Glutamatergic neuron (in vitro differentiated cells): ENCODE measurements at places on chromosomes 7 and 10. TPM values are rescaled to one million over a fixed set of nuclear protein-coding genes. Genes with fewer than 3 reads are reported as not detected.

The CDH23 gene
- total RNA-seq: 2.0 TPM

DNA sequence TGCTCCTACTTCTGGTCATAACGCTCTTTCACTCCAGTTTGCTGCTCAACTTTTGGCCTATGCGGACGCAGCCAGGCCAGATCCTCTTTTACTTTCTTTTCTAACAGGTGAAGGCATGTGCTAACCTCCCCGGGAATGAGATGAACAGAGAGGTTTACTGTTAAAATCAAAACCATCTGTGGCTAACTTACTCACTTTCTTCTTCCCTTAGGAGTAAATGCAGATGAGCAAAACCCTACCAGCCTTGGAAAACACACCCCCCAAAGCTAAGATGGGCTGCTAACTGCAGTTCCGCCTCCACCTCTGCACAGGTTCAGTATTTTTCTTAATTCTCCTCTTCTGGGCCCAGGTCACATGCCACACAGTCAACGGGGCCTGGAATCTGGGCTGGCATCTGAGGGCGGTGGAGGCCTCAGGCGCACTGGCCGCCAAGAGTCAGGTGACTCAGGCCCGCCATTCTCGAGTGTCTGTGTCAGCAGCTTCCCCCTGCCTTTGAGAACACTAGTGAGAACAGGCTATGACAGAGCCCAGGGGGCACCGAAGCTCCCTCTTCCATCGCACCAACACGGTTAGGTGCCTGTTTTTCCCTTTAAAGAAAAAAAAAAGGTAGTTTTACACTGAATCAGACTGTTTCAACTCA is 11.1 kb downstream of the FAM53B start:
- DNase-seq: no peak

DNA sequence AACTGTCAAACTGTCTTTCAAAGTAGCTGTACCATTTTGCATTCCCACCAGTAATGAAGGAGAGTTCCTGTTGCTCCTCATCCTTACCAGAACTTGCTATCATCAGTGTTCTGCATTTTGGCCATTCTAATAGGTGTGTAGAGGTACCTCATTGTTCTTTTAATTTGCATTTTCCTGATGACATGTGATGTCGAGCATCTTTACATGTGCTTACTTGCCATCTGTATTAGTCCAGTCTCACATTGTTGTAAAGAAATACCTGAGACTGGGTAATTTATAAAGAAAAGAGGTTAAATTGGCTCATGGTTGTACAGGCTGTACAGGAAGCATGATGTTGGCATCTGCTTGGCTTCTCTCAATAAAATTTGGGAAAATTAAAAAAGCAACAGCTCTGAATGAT is 38.7 kb upstream of the EEPD1 start:
- DNase-seq: no peak

DNA sequence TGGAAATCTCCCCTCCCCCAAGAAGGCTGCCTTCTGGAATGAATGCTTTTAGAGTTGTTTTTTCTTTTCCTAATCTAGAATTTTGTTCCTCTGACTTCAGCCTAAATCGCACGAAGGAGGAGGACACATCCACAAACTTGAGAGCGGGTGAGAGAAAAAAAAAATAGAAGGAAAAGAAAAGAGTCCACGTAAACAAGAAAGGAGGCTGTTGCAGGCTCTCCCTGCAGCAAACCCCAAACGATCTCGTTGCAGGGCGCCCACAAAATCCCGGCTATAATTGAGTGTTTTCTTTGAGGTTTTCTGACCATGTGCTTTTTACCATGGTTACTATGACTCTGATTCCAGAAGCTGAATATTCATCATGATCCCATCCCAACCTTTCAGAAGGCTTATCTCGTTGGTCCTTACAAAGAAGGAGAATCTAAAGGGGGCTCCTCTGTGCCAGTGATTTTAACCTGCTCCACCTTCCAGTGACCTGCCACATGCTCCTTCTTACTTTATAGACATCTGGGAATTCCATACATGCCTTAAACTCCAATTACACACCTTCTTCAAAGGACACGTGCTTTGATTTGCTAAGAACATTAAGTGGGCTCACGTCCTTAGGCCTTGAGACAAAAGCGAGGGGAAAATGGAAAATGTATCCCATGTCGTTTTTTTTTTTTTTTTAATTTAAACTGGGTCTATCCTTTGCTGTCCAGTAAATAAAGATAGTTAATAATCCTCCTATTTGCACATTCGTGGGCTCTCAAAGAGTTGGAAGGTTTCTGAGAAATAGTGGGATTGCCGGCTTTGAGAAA is 5.8 kb downstream of the TWIST1 start:
- no peak for DNase-seq

DNA sequence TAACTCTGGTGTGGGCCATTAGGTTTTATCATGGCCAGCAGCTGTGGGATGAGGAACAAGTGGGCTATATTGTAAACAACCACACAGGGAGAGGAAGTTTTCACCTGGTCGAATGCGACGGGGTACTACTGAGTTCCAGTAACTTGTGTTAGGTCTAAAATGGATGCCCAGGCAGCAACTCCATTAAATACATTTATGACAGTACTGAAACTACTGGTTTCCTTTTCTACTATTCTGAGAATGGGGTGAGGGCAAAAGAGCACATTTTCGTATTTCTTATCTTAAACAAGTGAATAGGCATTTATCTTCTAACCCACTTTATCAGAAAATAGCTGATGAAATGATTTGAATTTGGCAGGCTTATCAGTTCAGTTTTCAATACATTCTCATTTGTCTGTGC is 109.7 kb downstream of the C1GALT1 start:
- no peak for DNase-seq

DNA sequence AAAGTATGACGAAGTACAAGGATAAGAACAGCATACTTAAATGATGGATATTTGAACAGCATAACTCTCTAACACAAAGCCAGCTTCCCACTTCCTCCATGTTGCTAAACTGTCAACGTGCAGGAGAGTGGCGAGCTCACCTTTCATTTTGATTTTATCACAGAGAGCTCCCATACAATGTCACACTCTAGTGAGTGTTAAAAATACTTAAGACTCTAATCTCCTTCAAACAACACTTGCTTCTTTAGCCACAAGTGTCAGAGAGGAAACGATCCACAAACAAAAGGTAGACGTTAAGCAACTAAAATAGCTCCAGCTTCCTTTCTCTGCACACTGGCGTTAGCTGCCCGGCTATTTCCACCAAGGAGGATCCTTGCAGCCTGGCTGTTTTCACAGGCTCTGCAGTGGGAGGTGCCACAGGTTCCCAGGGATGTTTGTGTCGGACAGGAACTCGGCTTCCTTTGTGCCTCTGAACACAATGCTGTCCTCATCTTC is 194.6 kb downstream of the COBL start:
- DNase-seq: no peak

- DNase-seq: no peak
Measured at GRCh38 chr7:81267508-81267907, 348.7 kb upstream of the SEMA3C start.

GRCh38 chr10:117501460-117502035 is 41.0 kb upstream of the EMX2 start:
- DNase-seq: no peak
